ENCODE measurements at places on chromosomes 12 and 14.
A peak's percentile ranks its signal among the peaks of the same experiment; 100 is the strongest.

DNA sequence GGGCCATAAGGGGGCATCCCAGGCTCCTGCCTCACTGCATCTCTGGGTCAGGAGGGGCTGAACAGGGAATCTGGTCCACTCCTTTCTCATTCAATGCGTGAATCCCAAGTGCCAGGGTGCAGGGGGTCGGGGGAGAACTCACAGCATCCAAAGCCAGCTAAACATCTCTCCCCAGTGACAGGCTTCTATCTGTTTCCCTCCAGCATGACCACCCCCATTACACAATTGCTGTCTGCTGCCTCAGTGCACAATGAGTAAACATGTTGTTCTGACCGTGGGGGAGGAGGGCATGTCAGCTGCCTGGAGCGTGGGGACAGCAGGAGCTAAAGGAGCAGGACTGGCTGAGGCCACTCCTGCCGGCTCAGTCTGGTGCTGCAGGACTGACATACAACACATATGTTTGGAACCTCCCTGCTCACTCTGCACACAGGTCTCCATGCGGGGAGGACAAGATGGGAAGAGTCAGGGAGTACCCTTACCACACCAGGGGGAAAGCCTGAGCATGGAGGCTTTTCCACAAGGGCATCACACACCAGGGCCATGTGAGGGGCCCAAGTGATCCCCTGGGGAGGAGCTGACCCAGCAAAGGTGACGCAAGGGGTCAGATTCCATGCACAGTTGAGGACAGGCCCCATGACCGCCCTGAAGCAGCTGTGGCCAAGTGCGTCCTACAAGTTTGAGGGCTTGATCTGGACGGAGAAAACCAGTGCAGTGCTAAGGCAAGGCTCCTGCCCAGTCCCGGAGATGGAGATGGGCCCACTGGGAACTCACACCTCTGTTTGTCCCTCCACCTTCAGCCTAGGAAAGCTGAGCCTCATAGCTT, 1.4 kb downstream of the TNS2 start:
- no peak for DNase-seq

DNA sequence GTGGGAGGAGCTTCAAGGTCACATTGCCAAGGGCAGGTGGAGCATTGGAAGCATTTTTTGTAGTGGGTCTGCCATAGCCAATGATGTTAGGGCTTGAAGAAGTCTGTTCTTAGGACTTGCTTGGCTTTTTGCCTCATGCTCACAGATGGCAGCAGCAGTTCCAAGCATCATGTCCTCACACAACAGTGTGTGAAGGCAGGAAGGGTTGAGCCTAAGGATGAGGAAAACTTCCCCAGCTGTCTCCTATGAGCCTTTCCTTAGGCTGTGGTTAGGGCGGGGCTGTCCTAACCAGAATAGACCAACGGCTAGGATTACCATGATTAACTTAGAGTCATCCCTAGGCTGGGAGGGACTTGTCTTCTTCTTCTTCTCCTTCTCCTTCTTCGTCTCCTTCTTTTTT, 76.2 kb upstream of the KCNA1 start:
- no peak for DNase-seq

- DNase-seq, result no peak
These were observed 116.7 kb upstream of the EGLN3 start for GRCh38 chr14:34067587-34067986.

- no peak for DNase-seq
These were observed 31.1 kb downstream of the SSH1 start for GRCh38 chr12:108826101-108826806.

DNA sequence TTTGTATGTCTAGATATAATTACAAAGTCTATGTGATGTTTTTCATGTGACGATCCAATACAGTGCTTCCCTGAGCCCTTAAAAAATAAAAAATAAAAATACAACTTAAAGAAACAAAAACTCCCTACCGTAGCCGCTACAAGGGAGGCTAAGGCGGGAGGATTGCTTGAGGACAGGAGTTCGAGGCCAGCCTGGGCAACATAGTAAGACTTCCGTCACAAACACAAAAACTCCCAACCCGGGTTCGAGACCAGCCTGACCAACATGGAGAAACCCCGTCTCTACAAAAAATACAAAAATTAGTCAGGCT, 669 bp upstream of the CDKN3 start:
- no peak for DNase-seq

GRCh38 chr12:69929125-69929524, 104.1 kb downstream of the MYRFL start:
- DNase-seq, result no peak

- DNase-seq, result no peak
These were observed 184.7 kb upstream of the DCN start for GRCh38 chr12:91367234-91367849.

GRCh38 chr12:26510354-26510674, 314.9 kb downstream of the SSPN start:
- DNase-seq, result no peak

- no peak for DNase-seq
These were observed 38.1 kb downstream of the PZP start for GRCh38 chr12:9169979-9170634.

GRCh38 chr14:71527838-71528237, 404.4 kb upstream of the RGS6 start:
- DNase-seq, result no peak

DNA sequence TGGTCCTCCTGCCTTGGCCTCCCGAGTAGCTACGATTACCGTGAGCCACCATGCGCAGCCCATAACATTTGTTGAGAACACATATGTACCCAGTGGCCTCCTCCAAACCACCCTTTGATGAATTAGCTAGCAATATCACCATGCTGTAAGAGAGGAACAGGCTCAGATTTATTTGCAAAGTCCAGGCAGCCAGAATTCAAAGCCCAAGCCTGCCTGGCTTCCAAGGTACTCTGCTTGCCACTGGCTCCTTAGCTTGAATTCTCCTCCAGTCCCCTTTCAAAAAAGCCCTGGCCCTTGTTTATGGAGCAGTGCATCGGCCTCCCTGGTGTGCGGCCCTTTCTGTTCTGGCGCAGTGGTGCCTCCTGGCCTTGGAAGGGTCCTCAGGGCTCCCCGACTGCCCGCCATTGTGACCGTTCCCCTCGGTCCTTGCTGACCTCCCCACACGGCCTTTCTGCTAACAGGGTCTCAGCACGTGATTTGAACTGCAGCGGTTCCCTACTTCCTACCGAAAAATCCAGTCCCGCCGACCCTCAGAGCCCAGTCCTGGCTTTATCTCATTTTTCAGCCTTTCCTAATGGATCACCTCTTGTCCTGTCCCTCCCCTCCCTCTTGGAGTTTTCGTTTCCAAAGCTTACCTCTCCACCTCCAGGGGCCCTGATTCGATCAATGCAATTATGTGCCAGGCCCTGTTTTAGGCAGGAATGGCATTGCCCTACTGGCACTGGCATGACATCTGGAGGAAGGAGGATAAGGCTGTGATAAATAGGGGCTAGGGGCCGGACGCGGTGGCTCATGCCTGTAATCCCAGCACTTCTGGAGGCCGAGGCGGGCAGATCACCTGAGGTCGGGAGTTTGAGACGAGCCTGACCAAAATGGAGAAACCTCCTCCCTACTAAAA, 22.0 kb downstream of the SLC25A29 start:
- no peak for DNase-seq

DNA sequence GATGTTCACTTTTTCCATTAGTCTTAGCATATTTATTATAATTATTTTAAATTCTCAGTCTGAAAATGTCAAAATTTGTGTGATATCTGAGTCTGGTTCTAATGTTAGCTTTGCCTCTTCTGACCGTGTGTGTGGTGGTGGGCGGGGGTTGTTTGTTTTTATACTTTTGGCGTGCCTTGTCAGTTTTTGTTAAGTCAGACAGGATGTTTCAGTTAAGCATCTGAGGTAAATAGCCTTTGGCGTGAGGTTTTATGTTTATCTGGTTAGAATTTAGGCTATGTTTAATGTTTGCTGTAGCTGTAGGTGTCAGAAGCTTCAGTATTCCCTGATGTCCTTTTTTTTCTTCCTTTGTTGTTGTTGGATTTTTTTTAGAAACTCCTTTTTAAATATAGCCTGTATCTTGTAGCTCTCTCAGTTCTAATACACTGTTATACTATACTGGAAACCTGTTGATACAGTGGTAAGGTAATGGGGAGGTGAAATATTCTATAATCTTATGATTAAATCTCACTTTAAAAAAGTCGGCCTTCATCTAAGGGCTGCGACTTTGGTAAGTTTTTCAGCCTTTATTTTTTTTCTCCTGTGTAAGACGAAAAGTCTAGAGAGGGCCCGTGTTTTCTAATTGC, 111.6 kb downstream of the SCAF11 start:
- peak; percentile 2 for DNase-seq

DNA sequence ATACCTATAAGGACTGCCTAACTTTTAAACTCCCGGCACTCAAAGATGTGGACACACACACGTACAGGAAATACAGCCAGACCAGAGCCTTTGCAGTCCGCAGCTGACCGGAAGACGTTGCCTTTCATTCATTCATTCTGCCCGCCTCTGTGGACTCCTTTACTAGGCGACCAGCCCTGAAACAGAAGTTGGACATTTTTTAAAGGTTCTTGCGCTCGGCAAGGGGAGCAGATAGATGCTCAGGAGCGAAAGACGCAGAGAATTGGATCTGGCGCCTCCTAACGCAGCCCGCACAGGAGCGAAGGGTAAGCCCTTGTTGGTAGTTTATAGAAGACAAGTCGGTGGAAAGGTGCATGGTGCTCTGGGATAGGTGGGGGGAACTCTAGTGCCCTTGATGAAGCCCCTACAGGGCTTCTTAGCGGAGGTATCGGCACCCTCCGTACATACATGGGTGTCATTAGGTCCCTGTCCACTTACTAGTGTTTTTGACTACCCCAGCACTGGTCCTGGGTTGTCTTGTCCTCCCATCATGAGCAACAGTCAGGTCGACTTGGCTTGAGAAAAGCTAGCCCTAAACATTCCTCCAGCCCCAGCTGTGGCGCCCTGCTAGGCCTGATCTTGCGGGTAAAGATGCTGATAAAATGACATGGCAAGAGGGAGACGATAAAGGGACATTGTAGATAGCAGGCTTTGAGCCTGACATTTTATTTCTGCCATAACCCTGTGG, at the start of gene KDM2B:
KDM2B (minus strand) TSS at position 65 of the 727 bp plus-strand sequence. CDS start 112 bp downstream, outside the sequence.
- no peak for DNase-seq

GRCh38 chr12:95648990-95649791, 97.9 kb upstream of the USP44 start:
- DNase-seq, result no peak

DNA sequence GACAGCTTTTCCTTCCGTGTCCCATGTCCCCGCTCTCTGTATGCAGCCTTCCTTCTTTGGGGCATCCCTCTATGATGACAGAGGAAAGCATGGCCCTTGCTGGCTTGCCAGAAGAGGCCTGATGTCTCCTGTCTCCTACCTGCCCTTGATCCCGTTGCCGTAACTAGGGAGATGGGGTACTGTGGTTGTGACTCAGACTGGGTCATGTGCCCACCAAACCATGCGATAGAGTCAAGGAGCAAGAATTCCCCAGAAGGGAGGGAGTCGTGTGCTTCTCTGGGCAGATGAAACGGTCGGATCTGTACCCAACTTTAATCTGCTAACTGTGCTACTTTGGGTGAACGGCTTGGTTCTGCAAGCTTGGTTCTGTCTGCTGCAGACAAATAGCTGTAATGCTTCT, 99.1 kb upstream of the DYNC1H1 start:
- DNase-seq, result no peak

DNA sequence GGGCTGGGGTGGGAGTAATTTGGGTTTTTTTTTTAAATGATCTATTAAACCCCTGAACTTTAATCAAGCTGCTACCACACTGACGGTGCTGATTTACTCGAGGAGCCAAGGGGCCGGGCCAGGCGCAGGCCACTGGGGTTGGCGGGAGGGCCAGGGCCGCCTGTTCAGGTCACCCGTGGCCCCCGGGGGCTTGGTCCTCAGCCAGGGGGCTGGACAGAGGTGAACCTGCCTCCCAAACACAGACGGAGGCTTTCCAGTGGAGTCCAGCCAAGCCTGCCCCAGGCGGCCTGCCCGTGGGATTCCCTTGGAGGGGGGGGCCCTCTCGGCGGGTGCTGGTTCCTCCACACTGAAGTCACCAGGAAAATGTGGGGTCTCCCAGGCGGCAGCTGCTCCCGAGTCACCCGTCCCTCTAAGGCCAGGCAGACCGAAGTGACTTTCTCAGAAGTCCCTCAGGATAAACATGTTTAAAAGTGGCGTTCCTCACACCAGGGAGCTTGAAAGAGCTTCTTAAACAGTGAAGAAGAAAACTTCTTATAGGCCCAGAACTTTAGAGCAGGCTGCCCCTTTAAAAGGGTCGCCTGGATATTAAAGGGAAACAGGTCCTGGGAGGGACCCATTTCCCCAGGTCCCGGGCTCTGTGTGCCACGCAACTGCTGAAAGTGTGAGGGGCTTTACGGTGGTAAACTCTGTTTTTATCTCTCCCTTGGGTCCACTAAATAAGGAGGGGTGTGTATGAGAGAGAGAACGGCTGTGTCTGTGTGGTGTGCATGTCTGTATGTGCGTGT, 167.2 kb upstream of the GSC start:
- no peak for DNase-seq

- no peak for DNase-seq
These were observed 431.6 kb downstream of the ZFP36L1 start for GRCh38 chr14:68361231-68361630.

- DNase-seq, result no peak
These were observed 165.0 kb downstream of the GRIN2B start for GRCh38 chr12:13816394-13816793.

GRCh38 chr12:93109551-93110203, 180.6 kb upstream of the EEA1 start:
- DNase-seq, result no peak

- peak; percentile 40 for DNase-seq
These were observed 991 bp downstream of the FBXL14 start for GRCh38 chr12:1593174-1594005.

- no peak for DNase-seq
These were observed 159.8 kb upstream of the DAAM1 start for GRCh38 chr14:59028476-59029202.

DNA sequence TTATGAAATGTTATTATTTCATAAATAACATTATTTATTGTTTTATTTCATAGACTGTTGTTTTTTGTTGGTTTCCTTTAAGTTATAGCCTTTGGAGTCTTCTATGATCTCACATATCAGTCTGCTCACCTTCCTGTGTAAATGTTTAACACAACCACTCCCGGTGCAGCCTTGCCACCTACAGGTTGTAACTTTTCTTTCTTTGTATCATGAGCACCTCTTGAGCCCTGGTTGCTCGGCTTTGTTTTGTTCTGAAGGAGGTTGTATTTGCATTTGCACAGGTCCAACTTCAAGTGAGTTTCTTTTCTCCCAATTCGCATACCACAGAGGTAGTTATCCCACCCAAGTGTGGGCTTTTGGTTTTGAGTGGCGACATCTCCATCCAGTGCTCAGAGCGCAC, 121.4 kb downstream of the SLC15A4 start:
- DNase-seq, result no peak

DNA sequence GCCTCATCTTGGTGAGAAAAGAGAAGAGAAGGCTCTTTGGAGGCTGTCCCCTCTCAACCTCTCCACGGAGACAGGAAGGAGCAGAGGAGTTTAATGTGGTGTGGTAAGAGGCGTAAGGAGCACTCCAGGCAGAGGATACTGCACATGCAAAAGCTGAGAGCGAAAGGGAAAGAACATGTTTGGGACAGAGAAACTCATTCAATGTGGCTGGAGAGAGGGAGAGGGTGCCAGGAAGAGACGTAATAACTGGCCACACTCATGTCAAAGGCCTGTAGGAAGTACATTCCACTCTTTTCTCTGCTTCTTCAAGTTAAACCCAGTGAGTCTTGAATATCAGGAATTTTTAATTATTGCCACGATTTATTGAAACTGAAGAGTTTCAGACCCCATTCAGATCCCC, 12.0 kb downstream of the VDR start:
- no peak for DNase-seq
